NCI-H1436 (cell line): ENCODE measurements at places on chromosomes 7 and 10.

- DNase-seq = no peak
Observed at GRCh38 chr7:138645284-138645683, 55.9 kb downstream of the SVOPL start.

DNA sequence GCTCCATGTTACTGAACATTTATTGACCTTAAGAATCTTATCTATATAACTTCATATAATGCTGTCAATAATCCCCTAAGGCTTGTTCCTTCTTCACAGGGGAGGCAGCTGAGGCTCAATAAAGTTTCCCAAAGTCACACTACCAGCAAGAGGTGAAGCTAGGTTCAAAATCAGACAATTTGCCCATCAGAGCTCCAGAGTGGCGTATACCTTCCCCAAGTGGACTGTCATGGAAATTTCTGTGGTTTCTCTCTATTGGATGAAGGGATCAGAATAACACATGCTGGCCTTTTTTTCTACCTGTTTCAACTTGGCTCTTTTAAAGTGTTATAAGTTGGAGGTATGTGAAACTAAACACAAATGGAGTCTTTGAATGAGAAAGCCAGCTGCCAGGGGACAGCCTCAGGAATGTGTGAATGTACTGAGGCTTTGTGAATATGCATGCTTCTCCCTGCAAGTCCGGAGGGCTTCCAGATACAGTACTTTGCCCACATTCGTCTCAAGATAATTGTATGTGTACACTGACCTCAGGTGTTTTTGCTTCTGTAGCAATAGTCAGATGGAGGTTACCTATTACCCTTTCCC is 656.3 kb upstream of the CELF2 start:
- no peak for DNase-seq

- no peak for DNase-seq
Observed at GRCh38 chr7:156113731-156114130, 301.5 kb upstream of the SHH start.

DNA sequence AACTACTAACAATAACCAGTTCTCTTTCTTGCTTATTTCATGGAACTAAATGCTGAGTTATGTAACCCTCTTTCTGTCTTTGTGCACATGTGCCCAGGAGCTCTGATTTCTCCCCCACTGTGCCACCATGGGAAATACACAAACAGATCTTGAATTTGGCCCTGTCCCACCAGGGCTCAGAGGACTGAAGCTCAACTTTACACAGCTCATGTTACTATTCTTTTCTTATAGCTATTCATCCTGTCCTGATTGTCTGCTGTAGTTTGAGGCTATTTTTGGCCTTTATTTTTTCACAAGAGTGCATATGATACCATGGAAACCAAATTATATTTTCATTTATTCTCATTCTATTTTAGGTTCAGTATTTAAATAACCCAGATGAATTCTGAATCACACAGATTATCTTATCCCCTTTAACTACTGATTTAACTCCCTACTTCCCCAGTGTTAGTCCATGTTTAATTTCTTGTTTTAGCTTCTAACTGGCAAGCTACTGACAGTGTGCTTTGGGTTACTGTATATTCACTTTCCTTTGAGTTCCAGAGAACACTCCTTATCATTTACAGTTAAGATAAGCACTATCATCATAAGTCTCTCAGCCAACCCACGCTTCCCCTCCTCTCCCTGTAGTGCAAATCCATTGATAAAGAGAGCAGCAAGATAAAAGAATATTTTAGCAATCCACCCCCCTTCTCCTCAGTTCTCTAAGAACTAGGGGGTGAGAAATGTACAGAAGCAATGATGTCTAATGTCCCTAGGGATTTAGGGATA is 71.8 kb upstream of the GSDME start:
- no peak for DNase-seq

- peak; percentile 90 for DNase-seq
Observed at GRCh38 chr7:157851501-157852067, 514.8 kb downstream of the DNAJB6 start.

DNA sequence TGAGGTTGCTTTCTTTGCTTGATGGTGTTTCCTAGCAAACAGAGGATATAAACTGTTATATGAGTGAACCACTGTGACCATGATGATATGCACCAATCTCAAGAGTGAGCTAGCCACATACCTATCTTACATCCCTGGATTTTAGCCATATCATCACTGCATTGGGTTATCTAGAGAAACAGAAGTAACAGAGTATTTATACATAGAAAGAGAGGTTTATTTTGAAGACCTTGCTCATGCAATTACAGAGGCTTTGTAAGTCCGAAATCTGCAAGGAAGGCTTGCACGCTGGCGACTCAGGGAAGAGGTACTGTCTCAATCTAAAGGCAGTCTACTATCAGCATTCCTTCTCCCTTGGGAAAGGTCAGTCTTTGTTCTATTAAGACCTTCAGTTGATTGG is 11.8 kb upstream of the PON2 start:
- DNase-seq = no peak

DNA sequence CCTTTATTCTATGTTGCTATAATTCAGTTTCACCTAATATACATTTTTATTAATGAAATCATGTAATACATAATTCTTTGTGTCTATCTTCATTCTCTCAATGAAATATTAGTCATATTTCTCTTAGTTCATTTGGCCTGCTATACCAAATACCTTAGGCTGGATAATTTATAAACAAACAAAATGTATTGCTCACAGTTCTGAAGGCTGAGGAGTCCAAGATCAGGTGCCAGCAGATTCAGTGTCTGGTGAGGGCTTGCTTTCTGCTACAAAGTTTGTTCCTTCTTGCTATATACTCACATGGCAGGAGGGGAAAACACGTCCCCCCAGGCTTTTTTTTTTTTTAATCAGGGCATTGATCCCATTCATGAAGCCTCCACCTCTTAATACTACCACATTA is 143.4 kb upstream of the GRB10 start:
- DNase-seq = no peak

DNA sequence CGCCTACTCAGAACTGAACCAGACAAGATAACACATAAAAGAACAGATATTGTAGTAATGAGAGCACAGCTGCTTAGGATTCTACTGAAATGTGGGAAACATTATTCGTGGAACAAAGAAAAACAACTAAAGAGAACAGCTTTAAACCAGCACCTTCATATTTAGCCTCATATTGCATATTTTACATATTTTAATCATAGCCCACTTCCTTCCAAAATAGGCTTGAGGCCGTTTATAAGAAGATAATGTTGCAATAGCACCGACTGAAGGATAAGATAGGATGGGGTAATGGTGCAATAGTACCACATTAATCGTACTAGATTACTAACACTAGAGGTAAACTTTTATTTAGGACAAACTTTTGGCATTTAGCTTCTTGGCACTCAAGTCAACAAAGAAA is 71.3 kb downstream of the KCND2 start:
- no peak for DNase-seq

GRCh38 chr10:22475651-22476600 is 130.6 kb downstream of the SPAG6 start:
- no peak for DNase-seq

DNA sequence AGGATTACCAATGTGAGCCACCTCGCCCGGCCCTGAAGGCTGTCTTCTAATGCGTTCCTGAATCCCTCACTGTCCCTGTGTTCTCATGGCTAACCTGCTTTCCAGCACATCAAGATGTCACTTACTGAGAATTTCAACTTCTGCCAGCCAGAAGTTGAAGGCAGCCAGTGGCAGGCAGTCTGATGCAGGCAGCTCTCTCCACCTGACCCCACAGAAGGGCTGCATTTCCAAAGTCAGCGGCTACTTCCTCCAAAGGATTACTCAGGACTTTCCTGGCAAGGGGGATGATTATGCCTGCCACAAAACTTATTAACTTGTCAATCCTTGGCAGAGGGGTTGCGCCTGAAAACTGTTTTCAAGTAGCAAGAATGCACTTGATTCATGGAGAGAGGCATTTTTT is 1219.4 kb downstream of the TYW1 start:
- DNase-seq = no peak

GRCh38 chr10:93613126-93613525 is 789 bp downstream of the PDE6C start:
- no peak for DNase-seq

DNA sequence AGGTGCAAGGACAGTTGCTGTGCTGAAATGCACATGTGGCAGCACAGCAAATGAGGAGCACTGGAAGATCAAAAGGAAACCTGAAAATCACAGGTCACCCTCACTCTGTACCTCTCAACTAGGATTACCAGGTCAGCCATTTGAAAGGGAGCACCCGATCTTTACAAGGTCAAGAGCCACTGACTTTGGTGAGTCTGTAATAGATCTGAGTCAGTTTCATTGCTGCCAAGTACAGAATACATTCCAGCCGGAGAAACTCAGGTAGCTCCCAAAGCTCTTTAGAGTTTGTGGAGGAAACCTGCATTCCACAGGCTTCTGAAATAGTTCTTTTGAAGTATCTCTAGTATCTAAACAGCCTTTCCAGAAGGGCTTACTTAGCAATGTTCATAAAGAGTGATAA is 217.5 kb downstream of the SNX13 start:
- no peak for DNase-seq

- DNase-seq = no peak
Observed at GRCh38 chr7:110637252-110637651, 453.7 kb upstream of the LRRN3 start.

DNA sequence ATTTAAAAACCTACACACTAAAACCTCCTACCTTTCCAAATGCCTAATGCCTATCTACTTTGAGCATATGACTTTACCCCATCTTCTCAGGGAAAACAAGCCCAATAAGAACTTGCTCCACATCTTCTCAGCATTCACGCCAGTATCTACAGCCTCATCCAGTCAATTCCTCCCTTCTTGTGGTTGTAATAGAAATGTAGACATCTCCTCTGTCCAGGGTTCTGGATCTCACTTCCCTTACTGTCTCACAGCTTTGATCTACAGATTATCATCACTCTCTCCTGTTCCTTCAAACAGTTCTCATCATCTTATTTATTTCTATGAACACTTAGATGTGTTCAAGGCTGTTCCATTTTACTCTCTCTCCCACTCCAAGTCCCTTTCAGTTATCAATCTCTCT is 70.4 kb upstream of the NOBOX start:
- DNase-seq = no peak

- DNase-seq = no peak
Observed at GRCh38 chr10:17497446-17498030, 43.1 kb upstream of the ST8SIA6 start.

DNA sequence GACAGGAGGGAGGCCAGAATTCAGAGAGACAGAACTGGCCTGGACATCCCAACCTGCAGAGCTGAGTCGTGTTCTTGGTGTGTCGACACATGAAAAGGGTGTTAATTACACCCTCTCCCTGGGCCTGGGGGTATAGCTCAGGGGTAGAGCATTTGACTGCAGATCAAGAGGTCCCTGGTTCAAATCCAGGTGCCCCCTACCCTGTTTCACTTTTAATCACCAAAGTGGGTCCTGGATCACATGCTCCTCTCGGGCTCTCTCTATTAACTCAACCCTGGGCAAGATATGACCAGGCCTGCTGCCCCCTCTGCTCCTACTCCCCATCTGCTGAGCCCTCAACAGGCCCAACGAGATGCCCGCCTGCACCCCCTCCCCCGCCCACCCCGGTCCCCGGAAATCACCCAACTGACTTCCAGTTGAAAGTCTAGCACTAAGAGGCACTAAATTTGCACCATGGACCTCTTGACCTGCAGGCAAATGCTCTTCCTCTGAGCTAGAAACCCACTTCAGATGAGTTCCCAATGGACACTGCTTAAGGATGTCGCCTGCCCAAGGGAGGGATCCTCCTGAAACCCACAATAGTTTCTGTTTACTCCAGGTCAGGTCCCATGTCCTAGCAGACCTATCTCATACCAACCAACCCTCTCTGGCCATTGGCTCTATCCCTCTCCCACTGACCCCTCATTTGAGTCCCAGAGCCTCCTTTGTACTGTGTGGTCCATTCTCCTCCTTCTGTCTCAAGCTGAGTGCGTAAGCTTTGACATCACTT is 137.6 kb downstream of the ZNF467 start:
- no peak for DNase-seq

DNA sequence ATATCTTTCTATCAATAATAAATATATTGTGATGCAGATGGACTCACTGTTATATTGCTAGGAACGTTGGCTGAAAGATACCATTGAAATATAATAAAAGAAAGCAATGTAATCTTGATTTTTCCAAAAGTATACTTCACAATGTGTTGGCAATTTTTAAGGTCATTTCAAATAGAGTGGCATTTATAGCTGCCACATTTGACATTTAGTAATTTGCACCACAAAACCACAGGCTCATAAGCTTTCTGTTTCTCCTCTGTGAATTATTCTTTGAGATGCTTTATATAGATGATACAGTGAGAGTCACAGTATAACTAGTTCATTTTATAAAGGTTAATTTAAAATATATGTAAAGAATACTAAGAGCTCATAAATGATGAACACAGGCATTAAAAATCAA is 44.6 kb downstream of the TMEM168 start:
- DNase-seq = no peak

- DNase-seq = no peak
Observed at GRCh38 chr10:839550-840205, 91.8 kb downstream of the LARP4B start.

DNA sequence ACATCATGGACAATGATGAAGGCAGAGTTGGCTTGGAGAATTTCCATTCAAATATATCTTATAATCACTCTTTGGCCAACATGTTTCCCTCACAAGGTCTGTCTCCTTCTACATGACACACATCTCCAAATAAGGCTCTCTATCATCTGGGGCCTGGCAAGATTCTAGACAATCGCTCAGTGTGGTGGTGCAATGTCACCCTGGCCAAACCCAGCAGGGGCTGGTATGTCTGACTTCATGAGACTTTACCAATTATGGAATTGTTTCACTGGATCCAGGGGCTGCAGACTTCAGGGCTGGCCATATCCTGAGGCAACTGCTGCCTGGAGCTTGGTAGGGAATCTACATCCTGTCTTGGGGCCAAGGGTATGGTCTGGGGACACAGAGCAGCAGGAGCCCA is 319.0 kb downstream of the PLXNA4 start:
- no peak for DNase-seq

DNA sequence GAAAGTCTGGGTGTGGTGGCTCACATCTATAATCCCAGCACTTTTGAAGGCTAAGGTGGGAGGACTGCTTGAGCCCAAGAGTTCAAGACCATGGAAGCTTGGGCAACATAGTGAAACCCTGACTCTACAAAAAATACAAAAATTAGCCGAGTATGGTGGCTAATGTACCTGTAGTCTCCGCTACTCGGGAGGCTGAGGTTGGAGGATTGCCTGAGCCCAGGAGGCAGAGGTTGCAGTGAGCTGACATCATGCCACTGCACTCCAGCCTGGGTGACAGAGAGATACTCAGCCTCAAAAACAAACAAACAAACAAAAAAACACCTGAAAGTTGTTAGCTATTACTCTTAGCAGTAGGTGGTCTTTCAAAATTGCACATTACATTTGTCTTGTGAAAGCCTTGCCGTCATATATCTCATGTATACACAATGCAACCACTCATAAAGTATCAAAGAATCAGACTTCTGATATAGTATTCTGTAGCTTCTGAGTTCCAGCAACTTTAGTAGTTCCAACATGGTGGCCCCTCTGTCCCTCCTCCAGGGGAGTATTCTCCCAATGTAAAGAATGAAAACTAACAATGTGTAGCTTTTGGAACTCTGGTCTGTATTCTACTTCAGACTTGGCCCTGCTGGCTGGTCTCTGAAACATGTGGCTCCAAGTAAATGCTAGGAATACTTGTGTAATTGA is 101.5 kb downstream of the ZNF92 start:
- DNase-seq = no peak
